T-helper 22 cell (primary cell): ENCODE measurements at places on chromosomes 5 and 9.

- DNase-seq, result no peak
These were observed 384.2 kb upstream of the ZNF608 start for GRCh38 chr5:125130591-125130990.

DNA sequence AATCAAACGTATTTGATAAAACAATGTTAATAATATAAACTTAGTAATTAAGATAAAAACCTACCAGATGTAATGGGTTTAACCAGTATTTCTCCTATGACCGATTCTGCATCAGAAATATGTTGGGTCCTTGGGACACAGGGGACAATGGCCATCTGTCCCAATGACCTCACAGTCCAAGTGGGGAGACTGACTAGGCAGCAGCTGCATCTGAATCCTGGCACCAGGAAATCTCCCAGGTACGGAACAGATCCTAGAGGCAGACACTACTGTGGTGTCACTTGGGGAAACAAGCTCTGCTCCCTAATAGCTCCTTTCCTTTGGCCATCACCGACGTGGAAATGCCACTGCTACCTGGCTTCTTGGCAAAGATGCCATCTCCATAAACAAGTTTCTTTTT lies 81.8 kb upstream of the SARDH start:
- DNase-seq, result no peak

- DNase-seq, result no peak
These were observed 83.4 kb upstream of the IQGAP2 start for GRCh38 chr5:76319673-76320072.

GRCh38 chr5:21791304-21791703 lies 1061.8 kb downstream of the CDH12 start:
- DNase-seq, result no peak

DNA sequence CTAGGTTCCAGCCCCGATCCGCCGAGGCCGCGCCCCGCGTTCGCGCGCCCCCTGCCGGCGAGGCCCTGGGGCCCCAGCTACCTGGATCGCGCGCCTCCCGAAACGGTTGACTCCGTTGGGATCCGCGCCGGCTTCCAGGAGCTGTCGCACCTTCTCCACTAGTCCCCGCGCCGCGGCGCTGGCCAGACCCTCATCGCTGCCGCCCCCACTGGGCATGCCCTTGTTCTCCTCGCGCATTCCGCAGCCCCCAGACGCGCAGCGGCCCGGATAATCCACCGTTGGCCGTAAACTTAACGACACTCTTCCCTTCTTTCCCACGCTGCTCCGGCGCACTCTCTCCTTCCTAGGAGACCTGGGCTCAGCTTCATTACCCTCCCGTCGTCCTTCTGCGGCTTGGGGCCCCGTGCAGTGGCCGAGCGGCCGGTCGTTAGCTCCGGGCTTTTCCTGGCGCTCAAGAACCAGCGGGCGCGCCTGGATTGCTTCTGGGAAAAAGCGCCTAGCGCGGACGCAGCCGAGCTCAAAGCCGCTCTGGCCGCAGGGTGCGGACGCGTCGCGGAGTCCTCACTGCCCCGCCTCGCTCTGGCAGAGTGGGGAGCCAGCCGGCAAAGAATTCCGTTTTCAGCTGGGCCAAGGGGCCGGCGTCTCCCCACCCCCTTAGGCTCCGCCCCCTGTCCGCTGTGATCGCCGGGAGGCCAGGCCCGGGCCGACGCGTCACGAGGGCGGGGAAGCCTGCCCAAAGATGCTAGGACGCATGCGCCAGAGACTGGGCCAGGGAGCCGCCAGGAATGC lies at the start of gene CDKN2B:
Gene CDKN2B, minus strand, starts transcription at position 589 of the 789 bp plus-strand sequence. Its CDS starts 352 bp downstream, at position 237.
- peak; percentile 39 for DNase-seq

GRCh38 chr5:937151-937924 lies 44.7 kb downstream of the TRIP13 start:
- no peak for DNase-seq

- no peak for DNase-seq
These were observed 6.7 kb downstream of the NSD1 start for GRCh38 chr5:177140312-177140711.

GRCh38 chr5:54804086-54804485 lies 181.3 kb downstream of the ESM1 start:
- DNase-seq, result no peak

GRCh38 chr9:68437785-68438184 lies 81.4 kb downstream of the PGM5 start:
- no peak for DNase-seq
